ENCODE measurements at places on chromosomes 5 and 9. TPM values are rescaled to one million over a fixed set of nuclear protein-coding genes. Genes with fewer than 3 reads are reported as not detected.

Gene CNTFR
- not detected for total RNA-seq

Gene EGFLAM
- under 0.01 TPM for total RNA-seq

Gene ORM2
- total RNA-seq: not detected

Gene MARVELD2
- total RNA-seq: 26.6 TPM

Gene STKLD1
- 0.35 TPM for total RNA-seq

Gene FAM169A
- total RNA-seq: 6.9 TPM

Gene FCN2
- not detected for total RNA-seq

DNA sequence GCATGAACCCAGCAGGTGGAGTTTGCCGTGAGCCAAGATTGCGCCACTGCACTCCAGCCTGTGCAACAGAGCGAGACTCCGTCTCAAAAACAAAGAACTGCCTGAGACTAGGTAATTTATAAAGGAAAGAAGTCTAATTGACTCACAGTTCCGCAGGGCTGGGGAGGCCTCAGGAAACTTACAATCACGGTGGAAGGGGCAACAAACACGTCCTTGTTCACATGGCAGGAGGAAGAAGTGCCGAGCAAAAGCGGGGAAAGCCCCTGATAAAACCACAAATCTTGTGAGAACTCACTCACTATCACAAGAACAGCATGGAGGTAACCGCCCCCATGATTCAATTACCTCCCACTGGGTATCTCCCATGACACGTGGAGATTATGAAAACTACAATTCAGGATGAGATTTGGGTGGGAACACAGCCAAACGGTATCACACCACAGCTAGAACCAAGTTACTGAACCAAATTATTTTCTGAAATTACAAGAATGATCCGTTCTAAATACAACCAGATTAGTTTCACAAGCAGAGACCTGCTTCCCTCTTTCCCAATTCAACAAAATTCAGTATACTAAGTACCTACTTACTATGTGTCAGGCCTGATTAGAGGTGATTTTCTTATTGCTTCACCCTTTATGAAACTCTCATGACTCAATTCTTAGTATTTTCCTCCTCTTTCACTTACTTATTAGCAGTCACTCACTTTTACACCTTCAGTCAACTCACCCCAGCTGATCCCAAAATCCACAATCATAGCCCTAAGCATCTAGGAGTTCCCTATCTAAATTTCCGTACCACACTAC, 8.4 kb downstream of the UBTD2 start:
- peak; percentile 93 for DNase-seq

DNA sequence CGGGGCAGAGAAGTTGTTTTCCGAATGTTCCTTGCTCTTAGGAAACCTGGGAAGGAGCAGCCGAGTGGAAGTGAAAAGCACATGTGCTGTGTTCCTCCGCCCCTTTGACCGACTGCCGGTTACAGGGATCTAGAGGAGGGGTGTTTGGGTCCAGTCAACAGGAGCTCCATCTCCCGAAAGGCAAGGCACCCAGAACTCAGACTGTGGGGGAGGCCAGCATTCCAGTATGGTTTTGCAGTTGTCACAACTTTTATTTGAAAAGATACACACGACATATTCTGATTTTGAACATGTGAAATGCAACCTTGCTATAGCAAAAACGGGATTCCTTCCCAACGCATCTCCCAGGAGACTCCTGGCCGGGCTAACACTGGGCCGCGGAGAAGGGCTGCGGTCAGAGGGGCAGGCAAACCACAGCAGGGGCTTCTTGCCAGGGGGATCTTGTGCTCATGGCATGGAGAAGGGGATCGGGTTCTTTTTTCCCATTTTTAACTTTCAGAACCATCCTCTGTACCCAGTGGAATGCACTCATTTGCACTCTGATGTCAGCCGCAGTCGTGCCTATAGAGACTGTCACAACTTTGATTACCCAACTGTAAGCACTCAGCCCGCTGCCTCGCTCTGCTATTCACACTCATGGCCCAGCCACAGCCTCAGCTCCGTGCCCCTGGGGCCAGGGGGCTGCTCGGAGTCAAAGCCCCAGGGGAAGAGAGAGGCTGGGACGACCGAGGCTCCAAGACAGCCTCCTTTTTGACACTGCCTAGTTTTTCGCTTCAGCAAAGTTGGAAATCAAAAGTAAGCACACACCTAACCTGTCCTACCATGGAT, 3.9 kb downstream of the QRFP start:
- no peak for DNase-seq

GRCh38 chr9:138066049-138066448, 188.5 kb downstream of the CACNA1B start:
- no peak for DNase-seq

DNA sequence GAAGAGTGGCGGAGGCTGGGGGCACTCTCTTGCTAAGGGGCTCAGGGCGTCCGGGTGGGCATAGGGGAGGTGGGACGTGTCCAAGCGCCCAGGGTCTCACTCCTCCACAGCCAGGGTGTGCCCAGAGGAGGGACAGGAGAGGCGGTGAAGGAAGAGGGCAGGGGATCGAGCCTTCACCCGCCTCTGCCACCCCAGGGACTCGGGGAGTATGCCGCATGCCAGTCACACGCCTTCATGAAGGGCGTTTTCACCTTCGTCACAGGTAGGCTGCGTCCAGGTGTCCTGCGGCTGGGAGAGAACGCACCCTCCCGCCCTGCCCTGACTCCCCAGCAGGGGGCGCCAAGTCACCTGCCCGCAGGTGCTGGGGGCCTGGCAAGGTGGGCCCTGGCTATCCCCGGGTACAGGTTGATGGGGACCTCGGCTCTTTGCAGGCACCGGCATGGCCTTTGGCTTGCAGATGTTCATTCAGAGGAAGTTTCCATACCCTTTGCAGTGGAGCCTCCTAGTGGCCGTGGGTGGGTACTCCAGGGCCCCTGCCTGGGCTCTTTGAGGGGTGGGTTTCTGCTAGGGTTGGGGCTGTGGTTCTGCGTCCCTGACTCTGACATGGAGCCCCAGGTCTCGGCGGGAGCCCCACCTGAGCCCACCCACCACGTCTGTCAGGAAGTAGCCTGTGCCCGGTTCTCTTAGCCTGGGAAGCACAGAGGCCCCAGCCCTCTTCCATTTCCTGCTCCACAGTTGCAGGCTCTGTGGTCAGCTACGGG, 552 bp downstream of the TMEM141 start:
- DNase-seq: no peak

GRCh38 chr9:113614843-113615648, 151.5 kb downstream of the RGS3 start:
- DNase-seq: no peak

- no peak for DNase-seq
These were observed 29.1 kb downstream of the MTX3 start for GRCh38 chr5:79961716-79962574.

DNA sequence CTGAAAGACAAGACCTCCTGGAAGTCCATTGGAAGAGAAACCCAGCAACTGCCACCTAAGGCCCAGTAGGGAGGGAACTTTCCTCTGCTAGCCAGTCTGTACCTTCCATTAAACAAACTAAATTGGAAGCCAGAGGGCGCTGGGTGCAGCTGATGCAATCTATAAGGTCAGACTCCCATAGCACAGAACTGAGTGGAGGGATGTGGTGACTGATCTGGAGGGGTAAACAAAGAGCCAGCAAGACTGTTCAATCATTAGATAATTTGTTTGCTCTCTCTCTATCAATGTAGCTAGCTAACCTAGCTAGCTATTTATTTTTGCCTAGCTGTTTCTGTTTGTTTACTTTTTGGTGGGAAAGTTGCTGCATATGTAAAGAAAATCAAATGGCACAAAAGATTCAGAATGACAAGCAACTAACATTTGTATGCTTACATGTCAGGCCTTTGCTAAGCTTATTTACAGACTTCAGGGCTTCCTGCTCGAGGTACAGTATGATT, 291.8 kb upstream of the DAB2 start:
- peak; percentile 54 for DNase-seq

DNA sequence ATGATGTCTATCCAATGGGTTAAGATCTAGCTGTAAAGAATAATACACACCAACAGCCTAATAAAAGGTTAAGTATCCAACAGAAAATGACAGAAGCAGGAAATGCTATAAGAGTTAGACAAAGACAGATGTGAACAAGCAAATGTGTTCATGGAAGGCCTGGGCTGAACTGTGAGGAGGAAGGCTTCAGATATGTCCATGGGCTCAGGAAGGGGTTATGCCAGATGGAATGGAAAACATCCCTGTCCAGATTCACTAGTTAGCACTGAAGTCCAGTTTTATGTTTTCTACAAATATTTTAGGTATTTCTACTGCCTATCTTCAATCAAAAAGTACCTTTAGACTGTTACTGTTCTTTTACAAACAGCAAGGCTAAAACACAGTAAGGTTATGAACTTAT, 27.1 kb downstream of the ERAP1 start:
- DNase-seq: no peak

GRCh38 chr5:169595172-169595820, 11.7 kb downstream of the SPDL1 start:
- peak; percentile 71 for DNase-seq

Data from renal cortical epithelial cell (primary cell).